ENCODE measurements at places on chromosomes 16 and 17.

- DNase-seq: no peak
Measured at GRCh38 chr16:66480265-66481080, 53.4 kb downstream of the BEAN1 start.

DNA sequence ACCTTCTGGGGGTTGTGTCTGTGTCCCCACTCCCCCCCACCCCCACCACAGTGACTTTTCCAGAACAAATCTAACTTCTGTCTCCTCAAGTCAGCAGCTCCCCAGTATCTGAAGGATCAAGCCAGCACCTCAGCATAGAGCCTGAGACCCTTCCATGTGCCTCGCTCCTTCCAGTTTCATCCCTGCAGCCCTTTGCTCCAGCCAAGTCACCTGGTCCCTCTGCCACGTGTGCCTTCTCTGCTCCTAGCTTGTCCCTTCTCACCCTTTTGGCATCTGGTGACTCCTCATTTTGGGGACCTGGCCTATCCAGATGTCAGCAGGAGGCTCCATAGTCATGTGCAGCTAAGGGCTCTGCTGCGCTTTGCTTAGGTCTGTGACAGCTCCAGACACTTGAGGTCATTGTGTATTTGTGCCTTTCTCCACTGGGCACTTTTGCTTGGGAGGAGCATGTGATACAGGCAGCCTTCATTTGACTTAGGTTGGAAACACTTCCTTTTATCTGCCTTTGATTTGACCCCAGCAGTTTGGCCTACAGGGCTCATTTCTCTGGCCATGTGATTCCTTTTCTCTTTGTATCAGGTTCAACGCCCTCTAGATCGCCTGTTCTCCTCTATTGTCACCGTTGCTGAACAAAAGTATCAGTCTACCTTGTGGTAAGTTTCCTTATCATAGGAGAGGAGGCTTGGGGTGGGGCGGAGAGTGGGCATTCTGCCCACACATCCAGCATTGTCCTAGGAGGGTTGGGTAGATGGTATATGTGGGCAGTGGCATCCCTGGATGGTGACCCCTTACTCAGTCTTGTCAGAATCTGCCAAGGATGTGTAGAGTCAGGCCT, 7.1 kb upstream of the NFATC3 start:
- no peak for DNase-seq

DNA sequence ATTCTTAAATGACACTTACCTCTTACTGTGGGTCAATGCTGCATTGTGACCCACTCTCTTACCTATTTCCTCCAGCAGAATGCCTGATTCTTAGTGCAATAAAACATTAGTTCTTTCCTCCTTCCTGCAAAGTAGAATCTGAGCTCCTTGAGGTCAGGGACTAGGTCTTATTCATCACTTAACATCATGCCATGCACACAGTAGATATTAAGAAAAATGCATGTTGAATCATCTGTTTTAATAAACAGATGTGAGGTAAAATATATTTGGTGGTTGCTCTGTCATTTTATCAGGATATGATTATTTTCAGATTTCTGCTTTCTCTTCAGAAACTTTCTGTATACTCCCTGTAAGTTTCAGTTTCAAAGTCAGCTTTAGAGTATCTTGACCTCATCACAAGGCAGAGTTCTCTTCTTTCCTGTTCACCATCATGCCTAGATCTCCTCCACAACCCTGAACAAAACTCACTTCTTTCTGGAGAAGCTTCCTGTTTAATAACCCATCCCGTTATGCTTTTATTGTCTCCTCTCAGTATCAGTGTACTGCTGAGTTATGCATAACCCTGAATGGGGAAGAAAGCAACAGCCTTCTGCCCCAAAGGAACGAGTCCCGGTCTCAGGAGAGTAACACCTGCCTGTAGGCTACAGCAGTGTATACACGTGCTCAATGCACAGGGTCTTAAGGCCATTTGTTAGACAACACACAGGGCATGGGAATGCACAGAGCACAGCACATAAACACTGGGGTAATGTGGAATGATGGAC, 30.3 kb upstream of the SUPT4H1 start:
- DNase-seq: peak; percentile 29

DNA sequence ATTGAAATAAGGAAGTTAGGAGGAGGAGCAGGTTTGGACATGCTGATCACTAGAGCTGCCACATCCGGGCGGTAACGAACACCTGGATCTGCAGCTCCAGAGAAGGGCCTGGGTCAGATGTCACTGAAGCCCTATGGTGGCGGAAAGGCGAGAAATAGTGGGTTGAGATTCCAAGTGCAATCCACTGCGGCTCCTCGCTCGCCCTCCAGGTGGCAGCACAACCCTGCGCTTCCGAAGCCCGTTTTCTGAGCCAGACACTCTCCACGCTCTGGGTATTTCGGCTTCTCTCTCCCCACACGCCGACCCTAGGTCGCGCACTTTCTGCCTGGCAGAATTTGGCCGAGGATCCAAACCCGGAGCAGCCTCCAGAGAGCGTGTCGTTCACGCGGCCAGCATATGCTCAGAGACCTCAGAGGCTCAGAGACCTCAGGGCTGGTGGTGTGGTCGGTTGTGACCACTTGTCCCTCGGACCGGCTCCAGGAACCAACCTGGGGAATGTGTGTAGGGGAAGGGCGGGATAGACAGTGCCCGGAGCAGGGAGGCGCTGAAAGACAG, 922 bp upstream of the SLC2A4 start:
- peak; percentile 92 for DNase-seq

- DNase-seq: no peak
Measured at GRCh38 chr16:20726661-20727060, 15.0 kb downstream of the THUMPD1 start.

DNA sequence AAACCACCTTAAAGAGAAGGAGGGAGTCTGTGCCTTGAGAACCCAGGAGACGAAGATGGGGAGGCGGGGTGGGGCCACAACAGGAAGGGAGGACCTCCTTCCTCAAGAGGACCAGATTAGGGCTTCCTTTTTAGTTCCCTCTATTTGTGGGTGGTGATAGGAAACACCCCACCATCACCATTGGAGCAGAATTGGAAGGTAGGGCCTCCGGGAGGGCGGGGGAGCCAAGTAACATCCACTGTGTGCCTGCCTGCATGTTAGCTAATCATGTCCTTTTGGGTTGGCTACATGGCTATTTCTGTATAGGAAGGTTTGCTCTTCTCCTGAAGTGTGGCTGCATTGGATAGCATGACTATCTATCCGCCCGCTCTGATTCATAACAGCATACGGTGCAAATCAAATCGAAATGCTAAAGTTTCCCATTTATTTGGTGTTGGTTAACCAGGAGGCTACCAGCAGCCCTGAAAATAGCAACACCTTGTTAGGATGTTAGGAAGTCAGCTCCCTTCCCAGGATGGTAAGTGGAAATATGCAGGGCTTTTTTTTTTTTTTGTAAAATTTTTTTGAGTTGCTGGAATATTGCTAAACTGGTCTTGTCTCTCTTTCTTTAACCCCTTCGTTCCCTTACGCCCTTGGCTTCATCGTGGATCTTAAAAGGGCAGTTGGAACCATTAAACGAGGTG, 4.2 kb downstream of the SYT17 start:
- DNase-seq: no peak

- no peak for DNase-seq
Measured at GRCh38 chr16:67526149-67526791, 2.4 kb upstream of the RIPOR1 start.

DNA sequence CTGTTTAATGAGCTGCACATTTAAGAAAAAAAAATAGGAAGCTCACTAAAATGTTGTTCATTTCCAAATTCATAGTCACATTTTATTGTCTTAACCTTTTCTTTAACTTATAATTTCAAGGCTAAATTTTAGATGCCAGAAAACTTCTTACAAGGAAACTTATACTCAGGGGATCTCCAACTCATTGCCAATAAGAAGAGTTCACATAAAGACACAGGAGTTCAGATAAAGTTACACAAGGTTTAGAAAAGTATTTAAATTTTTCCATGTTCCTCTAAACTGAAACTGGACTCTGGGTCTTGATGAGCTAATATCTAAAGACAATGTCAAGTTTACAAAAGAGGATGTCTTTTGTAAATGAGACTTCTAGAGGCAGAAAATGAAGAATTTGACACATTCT, 190.7 kb upstream of the KCNJ16 start:
- no peak for DNase-seq

DNA sequence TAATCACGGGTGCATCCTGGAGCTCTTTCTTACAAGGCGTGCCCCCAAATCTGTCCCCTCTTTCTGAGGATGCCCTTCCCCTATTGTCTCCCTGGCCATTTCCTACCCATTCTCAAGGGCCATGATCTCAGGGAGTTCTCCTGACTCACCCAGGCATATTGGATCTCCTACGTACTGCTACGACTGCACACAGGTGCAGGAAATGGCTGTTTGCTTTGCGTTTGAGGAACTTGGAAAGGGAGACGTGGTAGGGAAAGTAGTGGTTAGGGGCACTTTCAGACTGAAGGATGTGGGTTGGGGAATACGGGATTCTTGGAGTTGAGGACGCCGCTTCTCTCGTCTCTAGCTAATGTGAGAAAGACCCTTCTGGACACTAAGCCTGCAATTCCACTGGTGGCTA, 18.7 kb upstream of the MEOX1 start:
- DNase-seq: no peak

DNA sequence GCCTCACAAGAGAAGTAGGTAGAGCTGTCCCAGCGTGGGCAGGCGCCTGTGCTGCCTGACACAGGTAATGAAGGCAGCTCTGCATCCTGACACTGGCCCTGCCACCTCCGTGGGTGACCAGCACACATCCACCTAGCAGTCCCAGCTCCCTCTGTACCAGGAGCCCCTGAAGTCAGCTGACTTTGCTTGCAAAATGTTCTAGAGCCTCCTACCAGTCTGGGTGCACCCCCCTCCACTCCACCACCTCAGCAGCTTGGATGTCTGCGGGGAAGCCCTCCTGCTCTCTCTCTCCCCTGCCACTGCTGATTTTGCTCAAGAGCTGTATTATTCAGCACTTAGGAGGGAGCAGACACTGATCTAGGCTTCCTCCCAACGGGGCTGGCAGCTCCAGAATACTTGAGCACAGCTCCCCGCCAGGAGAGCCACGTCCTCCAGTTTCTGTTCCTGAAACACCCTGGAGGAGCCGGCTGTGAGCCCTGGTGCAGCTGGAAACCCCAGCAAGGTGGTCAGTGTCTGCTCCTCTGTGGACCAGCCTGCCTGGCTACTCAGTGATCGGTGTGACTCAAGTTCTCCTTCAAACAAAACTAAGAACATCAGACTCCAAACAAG, 1.0 kb downstream of the RNF166 start:
- no peak for DNase-seq

- no peak for DNase-seq
Measured at GRCh38 chr17:63623786-63624530, 1.7 kb downstream of the MAP3K3 start.

- DNase-seq: no peak
Measured at GRCh38 chr17:2419486-2419885, 18.6 kb upstream of the MNT start.

DNA sequence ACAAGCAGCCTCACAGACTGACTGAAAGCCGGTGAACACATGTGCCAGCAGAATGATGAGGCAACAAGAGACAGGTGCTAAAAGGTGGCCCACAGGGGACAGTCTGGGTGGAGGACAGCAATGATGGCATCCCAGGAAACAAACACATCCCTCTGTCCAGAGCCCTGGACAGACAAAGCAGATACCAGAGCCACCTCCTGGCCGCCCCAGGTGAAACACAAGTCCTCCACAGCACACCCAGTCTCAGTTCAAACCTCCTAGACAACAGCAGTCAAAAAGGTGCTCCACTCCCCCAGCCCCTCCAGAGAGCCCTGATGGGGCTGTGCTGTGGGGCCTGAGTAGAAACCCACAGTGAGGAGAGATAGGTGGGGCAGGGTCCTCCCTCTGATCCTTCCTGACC, 20.3 kb upstream of the CDH5 start:
- no peak for DNase-seq

DNA sequence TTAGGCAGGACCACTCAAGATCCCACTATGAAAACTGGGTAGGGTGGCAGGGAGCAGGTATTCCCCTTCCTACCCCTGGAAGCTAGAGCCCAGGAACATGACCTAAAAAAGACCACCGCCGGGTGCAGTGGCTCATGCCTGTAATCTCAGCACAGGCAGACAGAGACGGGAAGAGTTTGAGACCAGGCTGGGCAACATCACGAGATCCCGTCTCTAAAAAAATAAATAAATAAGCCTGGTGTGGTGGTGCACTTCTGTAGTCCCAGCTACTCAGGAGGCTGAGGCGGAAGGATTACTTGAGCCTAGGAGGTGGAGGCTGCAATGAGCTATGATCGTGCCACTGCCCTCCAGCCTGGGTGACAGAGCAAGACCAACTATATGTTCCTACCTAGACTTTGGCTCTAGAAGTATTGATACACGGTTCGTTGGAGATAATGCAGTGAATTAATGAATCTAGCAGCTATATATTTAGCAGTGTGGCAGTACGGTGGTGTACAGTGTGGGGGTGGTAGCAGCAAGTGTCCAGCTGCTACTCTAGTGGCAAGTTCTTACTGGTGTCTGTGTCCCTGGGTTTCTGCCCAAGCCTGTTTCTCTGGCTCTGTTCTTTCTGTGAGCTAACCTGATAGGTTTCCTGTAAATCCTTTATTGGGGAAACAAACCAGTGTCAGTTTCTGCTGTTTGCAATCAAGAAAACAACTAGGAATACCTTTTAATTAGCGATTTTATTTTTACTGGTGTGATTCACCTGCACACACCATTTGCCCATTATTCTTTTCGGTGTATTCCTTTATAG, 3.3 kb upstream of the USP31 start:
- no peak for DNase-seq

DNA sequence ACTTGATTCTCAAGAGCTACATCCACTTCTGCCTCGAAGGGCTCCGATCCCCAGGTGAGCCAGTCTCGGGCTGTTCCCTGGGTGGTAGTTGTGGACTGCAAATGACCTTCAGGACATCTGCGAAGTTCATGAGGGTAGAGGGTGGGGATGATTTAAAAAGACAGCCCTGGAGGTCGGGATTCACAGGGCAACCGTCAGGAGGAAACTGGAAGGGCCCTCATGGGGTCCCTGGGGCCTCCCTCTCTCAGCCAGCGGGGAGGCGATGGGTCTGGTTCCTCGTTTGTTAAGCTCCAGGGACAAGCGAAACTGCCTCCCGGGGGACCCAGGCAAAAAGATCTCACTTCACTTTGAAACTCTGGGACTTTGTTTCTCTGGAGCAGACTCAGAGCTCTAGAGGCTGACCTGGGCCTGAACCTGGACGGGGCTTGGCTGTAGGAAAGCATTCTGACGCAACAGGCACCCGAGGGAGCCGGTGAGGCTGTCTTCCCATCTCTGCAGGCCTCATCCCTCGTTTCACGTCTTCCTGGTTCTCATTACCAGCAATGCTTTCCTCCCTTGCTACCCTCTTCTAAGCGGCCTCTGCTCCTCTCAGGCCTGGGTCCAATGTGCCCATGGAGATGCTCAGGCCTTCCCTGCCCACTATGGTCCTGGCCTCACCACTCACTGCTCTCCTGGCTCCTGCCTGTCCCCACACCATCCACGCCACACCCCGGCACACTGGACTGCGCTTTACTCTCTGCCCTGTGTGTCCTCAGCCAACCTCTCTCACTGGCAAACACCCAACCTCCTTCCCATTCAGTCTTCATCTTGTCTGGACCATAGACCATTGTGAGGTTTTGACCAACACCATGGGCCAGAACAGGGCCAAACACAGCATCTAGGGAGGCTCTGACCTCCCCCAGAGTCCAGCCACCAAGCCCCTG, 214.2 kb upstream of the TNRC6C start:
- no peak for DNase-seq

- no peak for DNase-seq
Measured at GRCh38 chr16:8859913-8860881, 8.6 kb downstream of the CARHSP1 start.

GRCh38 chr17:69060822-69061221, at the start of gene ABCA9:
ABCA9 (minus strand) TSS chr17:69060927; CDS start chr17:69051126, 9,801 bp downstream.
- DNase-seq: no peak

GRCh38 chr17:63774141-63774968, at the start of gene DDX42:
DDX42 (plus strand) TSS chr17:63774170; CDS start chr17:63787050, 12,880 bp downstream.
- DNase-seq: peak; percentile 98

GRCh38 chr17:78125976-78126894, 2.3 kb downstream of the TMC6 start:
- no peak for DNase-seq

Measured in ecto neural progenitor cell (in vitro differentiated cells).